ENCODE measurements at places on chromosomes 1 and 21. TPM values are rescaled to one million over a fixed set of nuclear protein-coding genes. Genes with fewer than 3 reads are reported as not detected.

DNA sequence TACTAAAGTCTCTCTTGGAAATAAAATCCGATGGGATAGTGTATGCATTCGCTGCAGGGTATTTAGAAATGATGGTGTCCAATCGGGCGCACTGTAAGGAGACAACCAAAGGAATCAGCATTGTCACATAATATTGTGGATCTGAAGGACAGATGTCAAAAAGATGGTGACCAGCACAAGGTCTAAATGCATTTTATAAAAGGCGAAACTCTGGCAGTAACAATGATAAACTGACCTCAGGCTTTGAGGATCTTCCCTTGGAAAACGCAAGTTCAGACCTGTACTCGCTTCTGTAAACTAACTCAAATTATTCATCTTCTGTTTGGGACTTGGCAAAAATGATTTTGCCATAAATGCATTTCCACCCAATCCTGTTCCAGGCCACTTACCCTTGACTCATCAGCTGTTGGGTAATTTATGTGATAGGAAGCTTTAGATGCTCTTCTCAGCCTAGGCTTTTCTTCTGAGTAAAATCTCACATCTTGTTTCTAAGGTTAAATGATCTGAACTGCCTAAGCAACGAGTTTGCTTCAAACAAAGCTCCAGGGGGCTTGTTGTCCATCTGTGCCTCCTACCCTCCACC lies 33.8 kb downstream of the STPG1 start:
- no peak for DNase-seq

- DNase-seq: no peak
These were observed 142.3 kb downstream of the CHD1L start for GRCh38 chr1:147384804-147385203.

The FAM177B gene
- not detected for total RNA-seq

The INTS7 gene
- total RNA-seq: 8.7 TPM

GRCh38 chr1:74474585-74474984 lies 37.8 kb downstream of the LRRC53 start:
- no peak for DNase-seq

- no peak for DNase-seq
These were observed 5.3 kb downstream of the HES2 start for GRCh38 chr1:6414443-6414844.

DNA sequence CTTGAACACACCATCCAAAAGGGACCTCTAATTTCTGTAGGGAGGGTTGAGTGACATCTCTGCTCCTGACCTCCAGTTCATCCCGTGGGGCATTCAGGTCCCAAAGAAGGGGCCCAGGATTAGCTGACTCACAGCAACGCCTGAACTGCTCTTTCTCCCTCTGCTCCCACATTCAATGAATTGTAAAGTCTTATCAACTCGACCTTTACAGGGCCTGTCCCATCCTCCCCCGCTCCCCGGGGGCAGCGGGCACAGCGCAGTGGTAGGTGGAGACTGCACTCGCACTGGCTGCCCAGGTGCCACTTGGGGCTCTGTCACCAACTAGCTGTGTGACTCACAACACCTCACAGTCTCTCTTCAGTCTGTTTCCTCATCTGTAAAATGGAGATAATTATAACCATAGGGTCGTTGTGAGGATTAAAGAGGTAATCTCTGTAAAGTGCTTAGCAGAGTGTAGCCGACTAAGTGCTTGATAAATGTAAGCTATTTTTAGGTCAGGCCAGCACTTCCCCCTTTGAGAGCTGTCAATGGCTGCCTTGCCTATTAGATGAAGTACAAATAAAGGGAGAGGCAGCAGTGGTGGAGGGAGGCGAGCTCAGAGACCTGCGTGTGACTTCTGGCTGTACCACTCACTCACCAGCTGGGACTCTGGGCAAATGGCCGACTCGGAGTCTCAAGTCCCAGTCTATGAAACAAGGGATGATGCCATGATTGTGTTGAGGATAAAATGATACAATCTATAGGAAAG lies 637 bp upstream of the MYBPHL start:
- DNase-seq: peak; percentile 52

GRCh38 chr1:245493029-245493428 lies 338.2 kb downstream of the KIF26B start:
- DNase-seq: no peak

The PODN gene
- 11.2 TPM for total RNA-seq

GRCh38 chr1:6234502-6235295 lies 1.1 kb downstream of the ICMT start:
- DNase-seq: no peak

DNA sequence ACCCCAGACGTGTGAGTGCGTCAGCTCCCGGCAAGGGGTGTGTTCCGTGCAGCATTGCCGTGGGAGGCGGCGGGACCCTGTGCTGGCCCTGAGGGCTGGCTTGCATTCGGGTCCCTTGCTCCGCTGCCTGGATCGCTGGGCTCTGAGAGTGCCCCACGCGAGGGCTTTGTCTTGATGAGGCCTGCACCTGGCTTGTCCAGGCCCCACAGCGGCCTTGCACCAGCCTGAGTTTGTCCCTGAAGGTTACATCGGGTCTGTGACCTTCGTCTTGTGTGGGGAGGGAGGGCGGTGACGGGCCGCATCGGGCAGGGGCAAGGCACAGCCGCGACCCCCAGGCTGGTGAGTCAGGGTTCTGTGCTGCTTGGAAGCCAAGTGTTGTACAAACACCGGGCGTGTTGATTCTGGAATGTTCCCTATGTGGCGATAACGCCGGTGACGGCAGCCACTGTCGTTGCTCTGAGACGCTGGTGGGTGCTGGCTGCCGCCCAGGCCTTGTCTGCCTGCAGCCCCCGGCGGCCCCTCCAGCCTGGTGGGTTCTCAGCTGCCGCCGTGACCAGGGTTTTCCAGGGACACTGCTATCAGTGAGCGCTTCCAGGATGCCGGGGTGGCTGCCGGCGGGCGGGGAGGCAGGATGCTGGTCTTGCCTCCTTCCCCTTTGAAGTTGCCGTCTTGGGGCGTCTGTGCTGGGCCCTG lies 42.9 kb downstream of the SLX9 start:
- peak; percentile 56 for DNase-seq

GRCh38 chr21:39107739-39108138 lies 75.5 kb downstream of the PSMG1 start:
- DNase-seq: no peak

DNA sequence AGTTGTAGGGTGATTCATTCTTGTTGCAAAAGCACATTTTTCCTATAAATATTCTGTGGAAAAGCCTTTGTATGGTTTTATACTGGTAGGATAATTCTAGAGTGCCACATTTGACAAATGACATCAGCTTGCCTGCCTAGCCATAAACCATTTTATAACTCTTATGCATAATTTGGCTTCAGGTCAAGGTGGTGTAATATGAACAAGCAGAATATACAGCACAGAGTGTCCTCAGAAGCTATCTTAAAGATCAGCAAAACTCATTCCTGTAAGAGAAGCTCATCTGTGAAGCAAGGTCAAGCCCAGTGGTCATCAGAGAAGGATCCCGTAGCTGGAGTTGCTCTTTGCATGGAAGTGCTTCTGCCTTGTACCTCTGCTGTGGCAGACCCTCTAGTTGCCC lies 24.0 kb upstream of the C1orf21 start:
- no peak for DNase-seq

The PSMD4 gene
- 146 TPM for total RNA-seq

DNA sequence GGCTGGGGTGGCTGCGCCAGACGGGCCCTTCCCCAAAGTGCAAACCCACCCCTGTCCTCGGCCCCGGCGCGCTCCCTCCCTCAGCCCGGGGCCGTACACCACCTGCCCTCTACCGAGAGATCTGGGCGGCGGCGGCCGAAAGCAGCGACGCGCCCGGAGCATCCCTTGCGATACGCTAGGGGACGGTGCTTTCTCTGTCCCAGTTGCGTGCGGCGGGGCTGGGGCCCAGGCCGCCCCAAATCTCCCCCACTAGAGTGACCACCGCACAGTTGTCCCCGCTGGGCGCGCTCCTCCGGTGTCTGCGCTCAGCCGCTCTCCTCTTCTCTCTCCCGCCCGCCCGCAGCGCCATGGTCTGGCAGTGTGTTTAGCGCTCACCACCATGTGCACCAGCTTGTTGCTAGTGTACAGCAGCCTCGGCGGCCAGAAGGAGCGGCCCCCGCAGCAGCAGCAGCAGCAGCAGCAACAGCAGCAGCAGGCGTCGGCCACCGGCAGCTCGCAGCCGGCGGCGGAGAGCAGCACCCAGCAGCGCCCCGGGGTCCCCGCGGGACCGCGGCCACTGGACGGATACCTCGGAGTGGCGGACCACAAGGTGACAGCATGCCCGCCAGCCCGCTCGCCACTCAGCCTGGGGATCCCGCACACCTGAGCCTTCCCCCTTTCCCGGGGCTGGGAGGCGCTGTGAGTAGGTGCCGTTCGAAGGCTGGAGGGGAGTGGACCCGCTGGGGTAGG lies 1.0 kb downstream of the ST6GALNAC5 start:
- DNase-seq: no peak

The LIX1L gene
- total RNA-seq: 25.4 TPM

- DNase-seq: no peak
These were observed 2.3 kb upstream of the PMVK start for GRCh38 chr1:154938604-154939399.

DNA sequence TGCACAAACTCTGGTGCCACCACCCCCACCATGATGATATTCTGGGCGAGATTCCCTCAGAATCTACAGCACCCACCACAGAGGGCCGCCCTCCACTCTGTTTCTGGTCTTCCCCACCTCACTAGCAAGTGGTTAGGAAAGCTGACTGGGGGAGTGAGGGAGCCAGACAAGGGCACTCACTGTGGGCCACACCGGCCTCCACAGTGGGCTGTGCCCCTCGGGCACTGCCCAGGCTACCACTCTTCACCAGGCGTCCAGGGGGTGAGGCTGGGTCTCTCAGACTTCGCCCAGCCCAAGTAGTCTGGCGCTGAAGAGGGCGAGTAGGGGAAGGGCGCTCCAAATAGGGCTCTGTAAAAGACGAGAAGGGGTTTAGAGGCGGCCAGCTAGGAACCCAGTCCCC lies 11.2 kb upstream of the GATAD2B start:
- no peak for DNase-seq

The ST6GALNAC3 gene
- 5.3 TPM for total RNA-seq

The KRTAP13-2 gene
- not detected for total RNA-seq

DNA sequence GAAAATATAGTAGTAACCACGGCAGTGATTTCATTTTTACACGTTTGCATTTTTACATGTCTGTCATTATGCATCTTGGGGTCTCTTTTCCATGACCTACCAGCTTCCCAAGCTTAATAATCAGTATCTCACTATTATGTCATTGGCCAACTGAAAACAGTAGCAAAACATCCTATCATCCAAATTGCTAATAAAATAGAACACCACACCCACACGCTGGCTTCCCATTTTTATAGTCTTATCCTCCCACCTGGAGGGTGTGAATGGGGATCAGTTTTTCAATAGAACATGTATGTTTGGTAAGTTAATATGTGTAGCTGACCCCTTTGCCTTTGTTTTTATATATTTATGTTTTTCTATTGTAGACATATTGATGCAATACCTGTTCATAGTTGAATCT lies 11.8 kb downstream of the TFF3 start:
- DNase-seq: no peak

The A3GALT2 gene
- not detected for total RNA-seq

DNA sequence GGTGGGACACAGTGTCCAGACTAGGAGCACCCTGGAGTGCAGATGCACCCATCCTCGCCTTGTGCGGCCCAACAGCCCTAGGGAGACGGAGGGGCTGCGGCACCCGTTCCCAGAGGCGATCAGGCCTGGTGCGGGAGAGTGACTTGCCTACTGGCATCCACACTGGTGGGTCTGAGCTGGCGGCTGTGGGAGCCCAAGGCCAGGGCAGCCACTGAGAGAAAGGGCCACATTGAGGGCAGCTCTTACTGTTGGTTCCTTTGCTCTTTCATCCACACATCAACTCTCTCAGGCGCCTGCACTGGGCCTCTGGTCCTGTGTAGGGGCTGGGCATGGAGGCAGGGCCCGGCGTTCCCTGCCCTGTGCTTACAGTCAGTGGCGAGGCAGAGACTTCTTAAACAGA lies 8.6 kb downstream of the PODN start:
- DNase-seq: no peak

The TTC39A gene
- total RNA-seq: 14.3 TPM

The FAAH gene
- 2.4 TPM for total RNA-seq

DNA sequence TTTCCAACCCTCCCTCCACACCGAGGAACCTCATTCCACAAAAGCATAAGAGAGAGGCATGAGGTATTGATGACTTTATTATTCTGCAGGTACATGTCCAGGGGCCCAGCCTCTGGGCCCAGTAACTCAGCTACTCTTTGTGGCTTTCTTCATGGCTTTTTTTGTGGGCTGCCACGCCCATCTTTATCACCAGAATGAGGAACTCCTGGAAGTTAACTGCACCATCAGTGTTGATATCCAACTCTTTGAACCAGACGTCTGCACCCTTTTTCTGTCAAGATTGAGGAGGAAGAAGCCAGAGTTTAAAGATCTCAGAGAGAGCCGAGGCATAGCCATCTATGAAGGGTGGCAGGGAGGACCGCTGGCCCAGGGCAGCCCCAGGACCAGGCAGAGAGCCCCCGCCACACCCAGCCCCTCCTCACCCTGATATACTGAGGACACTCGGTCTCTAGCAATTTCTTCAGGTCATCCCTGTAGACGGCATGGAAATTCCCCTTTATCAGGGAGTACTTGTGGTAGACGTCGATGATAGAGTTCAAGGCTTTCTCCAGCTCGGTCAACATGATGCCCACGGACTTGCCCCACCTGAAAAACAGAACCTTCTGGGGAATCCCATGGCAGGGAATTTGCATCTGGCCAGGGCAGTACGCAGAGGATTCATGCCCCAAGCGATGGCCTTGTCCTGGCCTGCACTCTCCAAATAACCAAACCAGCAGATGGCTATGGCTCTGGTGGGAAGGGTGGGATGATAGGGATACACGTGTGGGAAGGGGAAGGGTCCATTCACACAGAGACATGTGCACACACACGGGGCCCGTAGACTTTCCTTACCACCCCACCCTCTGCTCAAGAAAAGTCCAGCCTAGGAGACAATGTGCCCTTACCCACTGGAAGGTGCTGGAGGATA lies 647 bp downstream of the S100A8 start:
- no peak for DNase-seq

The TNFRSF18 gene
- not detected for total RNA-seq

GRCh38 chr1:180954005-180954800 lies 41.5 kb downstream of the KIAA1614 start:
- peak; percentile 78 for DNase-seq

DNA sequence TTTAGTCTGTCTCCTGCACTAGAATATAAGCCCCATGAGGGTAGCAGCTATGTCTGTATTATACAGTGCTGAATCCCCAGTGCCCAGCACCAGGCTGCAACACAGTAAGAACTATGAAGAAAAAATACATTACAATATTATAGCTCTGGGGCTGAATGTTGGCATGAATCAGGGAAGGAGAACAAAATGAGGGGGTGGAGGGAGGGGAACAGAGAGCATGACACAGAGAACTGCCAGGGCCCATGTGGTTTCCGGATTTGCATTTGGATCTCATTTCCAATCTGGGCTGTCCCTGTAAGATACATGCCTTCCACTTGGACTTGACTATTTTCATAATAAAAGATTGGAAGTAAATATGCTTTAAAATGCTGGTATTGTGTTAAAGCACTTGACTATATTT lies 35.8 kb downstream of the C1orf198 start:
- no peak for DNase-seq

The FCRL1 gene
- total RNA-seq: not detected

GRCh38 chr1:23026568-23026967 lies 7.3 kb downstream of the KDM1A start:
- DNase-seq: no peak

The AMY2B gene
- total RNA-seq: 29.1 TPM
